ENCODE measurements at places on chromosomes 16 and 17.

DNA sequence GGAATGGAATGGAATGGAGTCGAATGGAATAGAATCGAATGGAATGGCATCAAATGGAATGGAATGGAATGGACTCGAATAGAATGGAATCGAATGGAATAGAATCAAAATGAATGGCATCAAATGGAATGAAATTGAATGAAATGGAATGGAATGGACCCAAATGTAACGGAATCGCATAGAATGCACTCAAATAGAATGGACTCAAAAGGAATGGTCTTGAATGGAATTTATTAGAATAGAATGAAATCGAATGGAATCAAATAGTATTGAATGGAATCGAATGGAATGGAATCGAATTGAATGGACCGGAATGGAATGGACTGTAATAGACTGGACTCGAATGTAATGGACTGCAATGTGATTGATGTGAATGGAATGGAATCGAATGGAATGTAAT lies 501.4 kb upstream of the WSB1 start:
- DNase-seq: no peak

DNA sequence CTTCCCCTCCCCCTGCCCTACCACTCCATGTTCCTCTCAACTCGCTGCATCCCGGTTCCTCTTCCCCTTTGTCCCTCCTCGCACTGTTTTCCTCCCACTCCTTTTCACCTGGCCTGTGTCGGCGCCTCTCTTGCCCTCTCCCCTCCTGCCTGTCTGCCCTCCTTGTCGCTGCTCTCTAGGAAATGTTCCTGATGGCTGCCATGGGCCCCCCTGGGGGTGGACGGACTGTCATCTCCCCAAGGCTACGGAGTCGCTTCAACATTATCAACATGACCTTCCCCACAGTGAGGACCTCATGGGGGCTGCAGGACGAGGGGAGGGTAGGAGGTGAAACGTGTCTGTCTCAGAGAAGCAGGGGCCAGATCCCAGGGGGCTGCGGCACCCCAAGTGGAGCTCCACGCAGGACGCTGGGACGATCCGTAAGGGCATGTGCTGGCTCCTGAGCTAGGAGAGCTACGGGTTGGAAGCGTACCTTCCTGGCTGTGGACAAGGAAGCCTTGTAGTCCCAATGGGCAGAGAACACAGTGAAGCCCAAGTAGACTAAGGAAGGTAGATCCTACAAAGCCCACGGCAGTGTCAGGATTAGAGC lies 39.8 kb upstream of the KDM6B start:
- no peak for DNase-seq

- DNase-seq: peak; percentile 84
Observed at GRCh38 chr16:2035431-2036199, 8.9 kb downstream of the NHERF2 start.

DNA sequence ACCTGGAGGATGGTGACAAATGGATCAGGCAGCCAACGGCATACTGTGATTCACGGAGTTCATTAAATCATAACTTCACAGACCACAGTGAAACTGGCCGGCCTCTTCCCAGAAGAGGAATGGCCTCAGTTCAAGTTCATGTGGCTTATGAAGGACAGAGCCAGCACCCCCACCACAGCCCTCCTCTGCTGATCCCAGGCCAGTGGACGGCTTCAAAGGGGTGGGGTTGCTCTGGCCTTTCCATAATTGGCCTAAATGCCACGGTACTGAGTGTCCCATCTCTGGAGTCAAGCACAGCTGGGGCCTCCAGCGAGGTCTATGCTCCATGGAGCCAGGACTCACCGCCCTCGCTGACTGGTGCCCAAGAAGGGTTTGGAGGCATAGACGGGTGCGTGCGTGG lies 21.4 kb downstream of the GALNS start:
- no peak for DNase-seq

GRCh38 chr17:75809631-75810111 lies 25.1 kb downstream of the UNK start:
- DNase-seq: no peak

GRCh38 chr16:14539631-14540030 lies 90.4 kb downstream of the PARN start:
- no peak for DNase-seq

DNA sequence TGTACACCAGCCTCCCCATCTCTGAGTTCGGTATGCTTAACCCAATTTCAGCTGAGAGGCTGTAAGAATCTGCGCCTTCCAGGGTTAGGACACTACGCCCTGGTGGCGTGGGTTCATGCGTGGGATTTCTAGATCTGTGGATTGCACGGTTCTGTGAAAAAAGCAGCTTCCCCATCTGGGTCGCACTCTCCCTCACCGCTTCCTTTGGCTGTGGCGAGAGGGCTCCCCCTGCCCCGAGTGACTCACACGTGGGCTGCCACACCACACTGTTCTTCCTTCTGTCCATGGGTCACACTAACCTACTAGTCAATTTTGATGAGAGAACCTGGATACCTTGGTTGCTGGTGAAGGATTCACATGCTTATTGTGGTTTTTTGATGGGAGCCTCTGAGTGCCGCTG lies 256.0 kb upstream of the MAF start:
- no peak for DNase-seq

- DNase-seq: peak; percentile 88
Observed at GRCh38 chr17:82838386-82839063, 1.3 kb downstream of the ZNF750 start.

- no peak for DNase-seq
Observed at GRCh38 chr17:62905233-62905632, 60.8 kb upstream of the TANC2 start.

DNA sequence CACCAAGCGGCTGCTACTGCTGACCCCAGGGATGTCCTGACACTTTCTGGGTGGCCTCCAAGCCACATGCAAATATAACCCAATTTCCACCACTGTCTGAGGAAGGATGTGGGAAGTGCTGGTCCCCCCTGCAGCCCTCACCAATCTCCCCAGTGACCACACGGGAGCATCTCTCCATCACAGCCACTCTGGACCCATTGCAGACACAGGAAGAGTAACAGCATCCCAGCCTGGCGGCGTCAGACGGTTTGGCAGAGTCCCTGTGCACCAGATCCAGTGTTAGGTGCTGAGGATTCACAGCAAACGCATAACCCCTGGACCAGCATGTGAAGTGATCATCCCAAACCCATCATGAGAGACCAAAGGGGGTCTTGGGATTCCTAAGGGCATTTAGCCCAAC lies 163.7 kb upstream of the TNRC6C start:
- no peak for DNase-seq

DNA sequence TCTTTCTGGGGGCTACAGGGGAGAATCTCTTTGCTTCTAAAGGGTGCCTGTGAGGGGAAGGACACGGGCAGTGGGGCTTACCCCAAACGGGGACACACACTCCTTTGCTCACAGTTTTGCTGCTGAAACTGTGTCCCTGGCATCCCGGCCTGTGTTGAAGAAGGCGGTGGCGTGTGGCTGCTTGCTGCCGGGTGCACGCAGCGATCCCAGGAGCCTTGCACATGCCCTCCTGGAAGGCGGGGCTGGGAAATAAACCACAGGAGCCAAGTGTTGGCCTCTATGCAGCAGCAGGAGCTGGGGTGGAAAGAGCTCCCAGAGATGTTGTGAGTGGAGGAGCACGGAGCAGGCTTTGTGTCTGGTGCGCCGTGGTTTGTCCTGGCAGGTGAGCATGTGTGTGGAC lies 131.0 kb upstream of the CIBAR2 start:
- no peak for DNase-seq

DNA sequence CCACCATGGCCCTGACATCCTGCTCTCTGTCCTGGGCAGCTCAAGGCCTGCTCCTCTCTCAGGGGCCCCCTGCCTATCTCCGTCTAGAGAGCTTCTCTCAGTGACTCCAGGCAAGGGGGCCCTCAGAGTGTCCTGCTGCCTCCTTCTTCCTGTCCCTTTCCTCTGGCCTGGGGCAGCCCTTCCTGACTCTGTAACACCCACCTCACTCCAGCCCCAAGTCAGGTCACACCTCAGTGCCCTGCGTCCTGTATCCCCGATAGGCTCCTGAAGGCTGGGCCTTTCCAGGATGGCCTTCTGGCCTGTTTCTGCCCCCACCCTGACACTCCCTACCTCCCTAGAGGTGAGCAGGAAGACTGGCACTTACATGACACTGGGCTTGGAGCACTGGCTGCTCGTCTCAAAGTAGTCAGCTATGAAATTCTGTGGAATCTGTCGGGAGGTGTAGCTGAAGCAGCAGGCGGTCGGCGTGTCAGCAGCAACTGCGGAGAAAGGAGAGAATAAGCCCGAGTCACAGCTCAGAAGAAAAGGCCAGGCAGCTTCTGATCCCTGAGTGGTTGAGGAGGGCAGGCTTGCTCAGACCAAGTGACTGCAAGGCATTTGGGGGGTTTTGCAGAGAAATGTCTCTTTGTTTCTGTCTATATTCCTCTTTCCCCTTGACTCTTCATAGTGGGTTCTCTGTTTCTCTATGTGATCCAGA lies 976 bp downstream of the CCL3L1 start:
- no peak for DNase-seq

GRCh38 chr16:17379121-17379571 lies 91.6 kb downstream of the XYLT1 start:
- no peak for DNase-seq

DNA sequence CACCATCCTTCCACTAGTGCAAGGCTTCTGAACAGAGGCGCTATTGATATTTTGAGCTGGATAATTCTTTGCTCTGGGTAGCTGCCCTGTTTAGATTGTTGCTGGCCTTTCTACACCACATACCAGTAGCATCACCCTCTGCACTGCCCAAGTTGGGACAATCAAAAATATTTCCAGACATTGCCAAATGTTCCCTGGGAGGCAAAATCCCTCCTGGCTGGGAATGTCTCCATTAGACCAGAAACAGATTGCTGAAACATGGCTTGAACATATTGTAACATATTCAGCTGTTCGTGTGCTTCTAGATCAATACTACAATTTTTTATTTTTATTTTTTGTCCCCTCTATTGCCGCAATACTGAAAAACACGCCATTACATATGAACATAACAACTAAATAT lies 174.6 kb downstream of the ABCA8 start:
- no peak for DNase-seq

- no peak for DNase-seq
Observed at GRCh38 chr17:77560841-77561240, 397.7 kb upstream of the TNRC6C start.

GRCh38 chr16:15538507-15538906 lies 104.1 kb downstream of the BMERB1 start:
- no peak for DNase-seq

DNA sequence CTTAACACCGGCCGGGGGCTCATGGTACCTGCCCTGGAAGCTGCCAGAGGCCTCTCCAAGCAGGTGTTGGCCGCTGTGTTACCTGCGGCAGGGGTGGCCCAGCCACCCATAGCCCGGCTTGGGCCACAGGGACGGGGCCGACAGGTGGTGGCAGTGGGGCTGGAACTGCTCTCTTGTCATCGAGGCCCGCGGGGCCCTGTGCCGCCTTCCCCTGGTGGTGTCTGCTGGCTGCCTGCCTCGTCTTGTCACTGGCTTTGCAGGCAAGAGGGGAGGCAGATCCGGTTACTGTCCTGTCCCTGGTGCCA lies 27.1 kb downstream of the GSE1 start:
- no peak for DNase-seq

DNA sequence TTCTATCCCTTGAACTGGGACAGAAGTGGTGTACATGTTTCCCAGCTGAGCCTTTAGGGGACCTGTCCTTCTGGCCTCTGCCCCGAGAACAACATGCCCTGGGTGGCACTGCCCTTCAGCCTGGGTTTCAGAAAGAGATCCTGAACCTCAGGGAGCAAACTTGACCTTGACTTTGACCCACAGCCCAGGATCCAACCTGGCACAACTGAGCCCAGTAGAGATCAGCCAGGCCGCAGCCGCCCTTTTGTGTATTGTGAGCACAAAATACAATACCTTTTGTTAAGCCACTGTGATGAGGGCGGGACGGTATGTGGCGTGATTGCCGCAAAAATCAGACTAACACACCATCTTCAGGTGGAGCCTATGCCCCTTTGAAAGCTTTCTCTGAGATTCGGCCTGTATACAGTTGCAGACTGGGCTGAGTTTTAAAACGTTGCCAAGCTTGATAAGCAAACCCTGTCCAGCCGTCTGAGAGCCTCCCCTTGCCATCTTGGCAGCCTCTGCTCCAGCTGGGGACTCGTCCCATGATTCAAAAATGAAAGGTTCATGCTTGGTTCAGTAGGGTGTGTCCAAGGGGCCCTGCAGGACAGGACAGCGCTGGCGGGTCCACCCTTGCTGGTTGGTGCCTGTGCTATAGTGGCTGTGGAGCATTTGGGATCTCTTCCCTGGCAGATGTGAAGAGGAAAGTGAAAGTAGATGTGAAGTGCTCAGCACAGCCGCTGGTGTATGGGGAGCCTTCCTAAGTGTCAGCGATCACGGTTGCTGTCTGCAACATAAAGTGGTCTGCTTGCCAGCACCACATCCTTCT lies 40.3 kb downstream of the FOXL1 start:
- no peak for DNase-seq

DNA sequence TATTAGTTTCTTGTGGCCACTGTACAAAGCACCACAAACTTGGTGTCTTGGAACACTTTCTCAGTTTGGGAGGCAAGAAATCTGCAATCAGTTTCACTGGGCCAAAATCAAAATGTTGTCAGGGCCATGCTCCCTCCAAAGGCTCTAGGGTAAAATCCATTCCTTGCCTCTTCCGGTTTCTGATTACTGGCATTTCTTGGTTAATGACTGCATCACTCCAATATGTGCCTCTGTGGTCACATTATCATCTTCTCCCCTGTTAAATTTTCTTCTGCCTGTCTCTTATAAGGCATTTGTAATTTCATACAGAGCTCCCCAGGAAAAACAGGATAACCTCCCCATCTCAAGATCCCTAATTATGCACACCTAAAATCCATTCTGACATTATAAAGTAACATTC lies 34.8 kb downstream of the ZNF287 start:
- DNase-seq: no peak

- peak; percentile 35 for DNase-seq
Observed at GRCh38 chr16:20944861-20945574, 44.4 kb downstream of the LYRM1 start.

- DNase-seq: no peak
Observed at GRCh38 chr16:27202923-27203506, 311 bp upstream of the KDM8 start.

- DNase-seq: no peak
Observed at GRCh38 chr16:68514511-68514910, 24.6 kb upstream of the ZFP90 start.

GRCh38 chr16:50301626-50302471 lies 35.5 kb downstream of the ADCY7 start:
- no peak for DNase-seq

GRCh38 chr17:68963958-68964357 lies 8.8 kb upstream of the ABCA8 start:
- DNase-seq: no peak

DNA sequence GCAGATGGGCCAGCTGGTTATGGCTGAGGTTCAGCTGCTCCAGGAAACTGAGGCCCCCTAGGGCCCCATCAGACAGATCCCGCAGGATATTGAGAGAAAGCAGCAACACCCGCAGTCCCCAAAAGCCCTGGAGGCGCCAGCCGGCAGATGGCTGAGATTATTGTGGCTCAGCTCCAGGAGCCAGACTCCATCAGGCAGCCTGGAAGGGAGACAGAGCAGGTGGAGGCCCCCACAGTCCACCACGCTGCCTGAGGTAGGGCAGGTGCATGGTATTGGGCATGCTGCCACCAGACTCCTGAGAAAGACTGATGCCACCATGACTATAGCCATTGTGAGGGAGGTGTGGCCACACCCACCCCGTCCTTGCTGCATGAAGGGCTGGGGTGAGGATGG lies 9.5 kb upstream of the TMEM101 start:
- DNase-seq: no peak

Measured in HepG2 (cell line).